ENCODE measurements at places on chromosomes 2 and 18.

GRCh38 chr2:241551998-241552737 lies 6.4 kb upstream of the BOK start:
- DNase-seq: no peak

DNA sequence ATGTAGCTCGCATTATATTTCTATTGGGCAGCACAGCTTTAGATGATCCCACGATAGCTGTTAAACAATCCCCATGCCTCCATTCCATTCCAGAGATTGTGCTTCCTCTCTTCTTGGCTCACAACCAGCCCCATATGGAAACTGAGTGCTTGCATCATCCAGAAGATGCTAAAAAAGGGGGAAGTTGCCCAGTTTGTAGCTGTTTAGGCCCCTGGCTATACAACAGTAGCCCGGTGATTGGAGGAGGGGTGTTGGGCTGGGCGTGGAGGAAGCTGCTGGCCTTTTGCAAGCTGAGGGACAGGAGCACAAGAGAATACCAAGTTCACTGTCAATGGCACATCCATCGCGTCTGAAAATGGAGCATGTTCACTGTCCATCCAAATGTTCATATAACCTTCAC lies 360.2 kb downstream of the ALK start:
- no peak for DNase-seq

GRCh38 chr2:202577250-202578183 lies 57.3 kb upstream of the FAM117B start:
- DNase-seq: no peak

DNA sequence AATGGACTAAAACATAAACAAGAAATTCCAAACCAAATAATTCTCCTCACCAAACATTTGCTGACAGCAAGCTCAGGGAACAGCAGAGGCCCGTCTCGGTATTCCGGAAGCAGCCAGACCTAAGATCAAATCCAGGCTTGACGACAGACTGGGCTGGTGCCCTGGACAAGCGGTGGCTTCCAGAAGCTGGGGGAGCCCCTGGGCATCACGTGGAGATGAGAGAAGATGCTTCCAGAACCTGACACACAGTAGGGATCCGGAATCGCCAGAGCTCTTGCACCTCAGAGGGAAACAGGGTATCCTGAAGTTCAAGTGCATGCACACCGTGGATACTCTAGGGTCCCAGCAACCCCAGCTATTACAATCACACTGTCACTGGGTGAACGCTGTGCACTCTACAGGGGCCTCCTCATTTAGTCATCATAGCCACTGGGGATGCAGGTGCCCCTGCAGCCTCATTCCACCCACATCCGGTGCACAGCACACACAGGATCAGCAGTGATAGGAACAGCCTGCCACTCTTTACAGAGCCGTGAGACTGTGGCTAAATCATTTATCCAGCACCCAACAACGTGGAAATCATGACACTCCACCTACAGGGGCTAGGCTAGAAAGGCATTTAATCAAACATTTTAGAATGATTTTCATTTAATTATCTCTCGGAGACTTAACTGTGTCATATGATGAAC lies 102.6 kb downstream of the HDAC4 start:
- DNase-seq: no peak

DNA sequence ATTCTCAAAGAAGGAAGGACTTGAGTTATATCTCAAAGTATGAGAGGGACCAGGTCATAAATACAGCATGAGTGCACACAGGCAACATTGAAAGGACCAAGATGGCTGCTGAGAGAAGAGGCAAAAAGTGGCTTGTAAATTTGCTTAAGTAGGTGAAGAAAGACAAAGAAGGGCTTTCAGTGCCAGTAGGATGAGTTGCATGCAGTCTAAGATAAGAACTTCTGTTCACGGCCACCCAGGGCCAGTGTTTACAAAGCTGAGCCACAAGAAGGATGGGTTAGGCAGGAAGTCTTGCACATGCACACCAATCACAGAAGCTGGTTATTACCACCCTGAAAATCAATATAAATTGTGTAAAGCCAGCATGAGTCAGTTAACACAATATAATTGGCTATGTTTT lies 3.1 kb upstream of the ABCB11 start:
- DNase-seq: no peak

Data from NCI-H1092 (cell line).